ENCODE measurements at places on chromosomes 16 and 17.

DNA sequence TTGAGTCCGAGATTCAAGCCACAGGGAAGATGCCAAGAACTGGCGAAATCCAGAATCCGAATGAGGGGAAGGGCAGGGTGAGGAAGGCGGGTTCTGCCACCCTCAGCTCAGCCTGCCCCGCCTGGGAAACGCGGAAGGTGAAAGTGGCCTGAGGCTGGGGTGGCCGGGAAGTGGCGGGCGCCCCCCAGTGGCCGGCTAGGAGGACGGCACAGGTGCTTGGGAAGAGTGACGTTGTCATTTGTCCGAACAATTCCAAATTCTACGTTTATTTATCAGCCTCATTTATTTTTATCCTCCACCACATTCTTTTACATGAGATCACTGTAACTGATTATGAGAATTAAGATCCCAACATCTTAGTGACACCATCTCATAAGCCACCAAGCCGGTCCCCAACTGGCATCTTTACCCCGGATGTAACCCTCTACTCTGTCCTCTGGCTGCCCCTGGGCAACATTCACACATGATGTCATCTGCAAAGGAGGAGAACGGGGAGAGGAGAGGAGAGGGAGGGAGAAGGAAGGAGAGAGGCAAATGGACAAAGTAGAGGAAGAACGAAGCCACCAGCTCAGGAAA, 21.3 kb downstream of the SRCIN1 start:
- no peak for DNase-seq

DNA sequence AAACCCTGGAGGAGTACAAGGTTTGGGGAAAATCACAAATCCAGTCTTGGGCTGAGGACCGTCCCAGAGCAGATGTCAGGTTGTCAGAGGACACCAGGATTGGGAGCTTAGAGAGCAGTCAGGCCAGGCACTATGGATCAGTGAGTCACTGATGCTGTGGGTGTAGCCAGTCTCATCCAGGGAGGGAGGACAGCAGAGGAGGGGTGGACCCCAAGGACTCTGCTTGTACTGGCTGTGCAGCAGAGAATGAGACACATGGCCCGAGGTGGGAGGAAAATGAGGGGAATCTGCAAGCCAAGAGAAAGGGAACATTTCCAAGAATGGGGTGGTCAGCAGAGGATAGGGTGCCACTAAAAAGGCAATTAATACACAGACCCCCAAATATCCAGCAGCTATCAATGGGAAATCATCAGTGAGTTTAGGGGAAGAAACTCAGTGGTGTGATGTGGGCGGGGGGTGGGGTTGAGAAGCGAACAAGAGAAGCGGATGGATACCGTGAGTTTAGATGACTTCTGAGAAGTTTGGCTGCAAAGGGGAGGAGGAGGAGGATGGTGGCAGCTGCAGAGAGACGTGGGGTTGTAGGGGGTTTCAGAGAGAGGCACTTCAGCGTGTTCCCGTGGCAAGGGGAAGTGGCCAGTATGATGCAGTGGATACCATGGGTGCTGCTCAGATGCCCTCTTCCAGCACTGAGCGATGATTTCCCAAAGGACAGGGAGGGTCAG, 43.9 kb downstream of the ARHGAP27 start:
- DNase-seq = no peak

DNA sequence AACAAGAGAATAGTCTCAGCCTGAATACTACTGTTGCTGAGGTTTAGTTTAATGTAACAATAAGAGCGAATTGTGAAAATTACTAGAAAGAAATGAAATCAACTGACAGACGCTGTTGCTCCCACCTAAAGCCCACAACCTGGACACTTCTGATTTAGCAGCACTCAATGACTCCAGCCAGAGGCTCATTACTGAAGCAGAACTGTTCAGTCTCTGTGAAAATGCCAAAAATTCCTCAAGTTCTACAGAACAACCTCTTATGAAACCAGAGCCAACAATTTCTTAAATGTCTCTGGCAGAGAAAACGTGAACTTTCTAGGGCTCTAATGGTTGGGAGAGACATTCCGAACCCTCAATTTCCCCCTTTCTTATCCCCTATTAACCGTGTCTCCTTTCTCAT, 9.9 kb downstream of the PSME3IP1 start:
- DNase-seq = no peak

GRCh38 chr17:68570526-68570925, 30.6 kb downstream of the FAM20A start:
- DNase-seq = no peak

DNA sequence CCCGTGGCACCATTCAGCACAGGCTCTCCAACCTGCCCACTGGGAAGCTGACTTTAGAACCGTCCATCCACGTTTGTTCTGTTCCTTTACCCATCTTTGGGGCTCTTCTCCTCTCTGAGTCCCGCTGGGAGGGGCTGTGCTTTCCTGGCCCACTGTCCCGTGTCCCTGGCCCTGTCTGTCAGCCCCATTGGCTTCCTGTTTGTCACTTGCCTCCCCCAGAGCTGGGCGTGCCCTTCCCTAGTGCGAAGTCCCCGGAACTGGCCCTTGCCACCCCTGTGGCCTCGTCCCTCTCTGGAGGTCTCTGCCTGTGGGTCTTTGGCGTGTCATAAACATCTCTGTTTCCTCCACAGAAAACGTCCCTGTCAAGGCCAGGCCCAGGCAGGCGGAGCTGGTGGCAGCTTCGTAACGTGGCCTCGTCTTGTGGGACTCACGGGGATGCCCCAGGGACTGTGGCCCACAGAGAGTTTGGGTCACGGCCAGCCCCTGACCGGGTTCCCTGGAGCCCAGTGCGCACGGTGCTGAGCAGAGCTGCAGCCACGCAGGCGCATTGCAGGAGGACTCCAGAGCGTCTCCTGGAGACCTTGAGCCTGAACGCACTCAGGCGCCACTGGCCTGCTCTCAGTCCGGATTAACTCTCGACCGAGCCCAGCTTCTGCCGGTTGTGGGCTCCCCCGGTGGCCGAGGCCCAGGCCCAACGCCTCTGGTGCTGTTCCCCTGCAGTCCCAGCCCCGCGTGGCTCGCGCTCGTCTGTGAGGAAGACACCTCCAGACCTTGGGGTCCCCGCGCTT, 7.3 kb downstream of the CHMP6 start:
- no peak for DNase-seq

DNA sequence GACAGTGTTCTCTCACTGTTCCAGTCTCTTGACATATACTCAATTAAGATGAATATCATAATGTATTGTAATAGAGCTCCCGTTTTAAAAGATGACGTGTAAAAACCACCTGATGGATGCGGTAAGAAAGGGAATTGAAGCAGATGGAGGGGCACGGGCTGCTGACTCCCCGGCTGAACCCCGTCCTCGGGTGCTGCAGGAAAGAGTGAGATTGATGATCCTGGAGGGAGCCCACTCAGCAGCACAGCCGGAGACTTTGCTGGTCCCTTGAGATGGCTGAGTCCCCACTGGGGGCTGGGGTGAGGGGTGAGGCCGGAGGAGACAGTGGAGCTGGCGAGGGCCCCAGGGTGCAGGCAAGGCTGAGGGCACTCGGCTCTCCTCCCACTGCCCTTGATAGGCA, 217.4 kb downstream of the RPTOR start:
- DNase-seq = no peak

DNA sequence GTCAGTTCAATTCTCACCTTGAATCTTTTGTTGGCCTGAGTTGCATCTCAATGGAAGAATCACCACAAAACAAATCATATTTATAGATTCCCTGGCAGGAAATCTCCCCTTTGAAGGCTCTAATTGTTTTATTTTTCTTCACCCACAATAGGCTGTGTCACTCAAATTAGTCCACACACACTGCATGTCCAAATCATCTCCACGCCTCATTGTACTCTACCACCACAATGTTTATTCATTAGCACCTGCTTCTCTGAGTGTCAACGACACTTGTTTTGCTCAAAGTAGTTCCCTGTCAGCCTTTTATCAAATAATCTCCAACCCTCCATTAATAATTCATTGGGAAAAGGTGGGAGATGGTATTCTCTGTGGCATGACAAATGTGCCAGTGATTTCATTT, 164.3 kb downstream of the ABCC12 start:
- DNase-seq = no peak

DNA sequence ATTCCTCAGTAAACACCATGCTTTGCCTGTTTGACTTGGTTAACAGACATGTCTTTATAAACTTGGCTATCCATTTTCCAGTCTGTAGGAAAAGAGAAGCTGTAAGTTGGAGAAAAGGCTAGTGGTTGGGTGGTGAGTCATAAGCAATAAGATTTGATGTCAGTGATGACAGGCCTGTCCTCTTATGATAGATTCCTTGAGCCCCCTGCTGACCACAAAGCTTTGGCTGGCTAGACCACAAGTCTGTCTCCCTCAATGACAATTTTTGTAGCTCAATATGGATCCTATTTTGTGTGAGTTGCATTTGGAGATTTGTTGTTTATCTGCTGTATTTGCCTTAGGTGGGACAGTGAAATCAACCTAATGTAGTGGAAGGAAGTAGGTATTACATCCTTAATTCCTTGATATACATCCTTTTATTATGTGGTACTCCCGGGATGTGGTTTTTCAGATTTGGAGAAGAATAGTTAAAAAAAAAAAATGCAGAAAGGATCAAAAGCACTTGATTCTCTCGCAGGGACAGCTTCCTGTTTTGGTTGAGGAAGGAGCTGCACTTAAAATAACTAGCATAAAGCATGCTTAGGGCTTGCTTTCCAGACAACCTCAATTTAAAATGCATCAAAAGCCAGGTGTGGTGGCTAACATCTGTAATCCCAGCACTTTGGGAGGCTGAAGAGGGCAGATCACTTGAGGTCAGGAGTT, 67.4 kb downstream of the SIAH1 start:
- no peak for DNase-seq

DNA sequence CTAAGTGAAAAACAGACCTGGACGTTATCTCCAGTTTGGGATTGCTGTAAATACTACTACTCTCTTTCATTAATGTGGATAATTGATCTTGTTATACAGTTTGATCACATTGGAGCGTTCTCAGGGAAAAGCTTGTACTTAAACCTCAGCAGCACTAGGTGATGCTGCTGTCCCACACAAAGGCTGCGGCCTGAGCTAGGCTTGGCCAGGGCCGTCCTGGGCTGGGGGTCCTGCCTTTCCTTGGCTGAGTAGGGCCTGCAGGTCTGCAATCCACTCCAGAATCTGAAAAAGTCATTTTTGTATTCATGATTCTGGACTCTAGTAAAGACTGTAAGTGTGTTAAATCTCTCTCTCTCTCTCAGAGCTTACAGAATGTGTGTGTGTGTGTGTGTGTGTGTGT, 23.7 kb upstream of the PMFBP1 start:
- DNase-seq = no peak

- DNase-seq = no peak
Observed at GRCh38 chr17:19720210-19720475, 3.8 kb upstream of the SLC47A2 start.

- no peak for DNase-seq
Observed at GRCh38 chr17:35740997-35741931, 9.8 kb downstream of the RASL10B start.

DNA sequence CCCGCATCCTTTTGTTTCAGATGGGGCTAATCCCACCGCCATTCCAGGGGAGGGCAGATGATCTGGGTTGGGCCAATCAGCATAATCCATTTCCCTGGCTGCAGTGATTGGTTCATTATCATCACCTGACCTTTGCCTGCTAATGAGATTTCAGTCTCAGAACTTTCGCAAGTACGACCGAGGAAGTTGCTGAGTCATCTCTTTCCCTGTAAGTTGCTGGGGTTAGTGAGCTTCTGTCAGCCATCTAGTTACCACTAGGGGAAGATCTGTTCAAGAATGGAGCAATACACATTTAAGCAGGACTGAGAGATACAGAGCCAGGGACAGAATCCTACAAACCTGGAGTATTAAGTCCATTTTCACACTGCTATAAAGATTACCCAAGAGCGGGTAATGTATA, 65.3 kb upstream of the NUDT7 start:
- no peak for DNase-seq

DNA sequence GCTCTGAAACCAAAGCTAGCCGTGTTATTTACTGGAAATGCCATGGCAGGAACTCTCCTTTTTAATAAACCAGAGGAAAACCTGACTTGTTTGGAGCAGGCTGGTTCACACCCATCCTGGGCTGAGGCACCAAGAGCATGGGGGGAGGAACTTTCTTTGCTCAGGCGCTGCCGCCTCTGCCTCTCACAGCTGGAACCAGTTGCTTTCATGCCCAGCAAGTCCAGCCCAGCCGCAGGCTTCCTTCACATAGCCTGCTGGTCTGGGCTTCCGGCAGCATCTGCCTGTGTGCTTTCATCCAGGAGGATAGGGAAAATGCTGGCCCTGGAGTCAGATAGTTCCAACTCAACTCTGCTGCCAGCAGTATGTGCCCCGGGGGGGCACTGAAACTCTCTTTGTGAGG, 88.1 kb upstream of the ASIC2 start:
- no peak for DNase-seq

DNA sequence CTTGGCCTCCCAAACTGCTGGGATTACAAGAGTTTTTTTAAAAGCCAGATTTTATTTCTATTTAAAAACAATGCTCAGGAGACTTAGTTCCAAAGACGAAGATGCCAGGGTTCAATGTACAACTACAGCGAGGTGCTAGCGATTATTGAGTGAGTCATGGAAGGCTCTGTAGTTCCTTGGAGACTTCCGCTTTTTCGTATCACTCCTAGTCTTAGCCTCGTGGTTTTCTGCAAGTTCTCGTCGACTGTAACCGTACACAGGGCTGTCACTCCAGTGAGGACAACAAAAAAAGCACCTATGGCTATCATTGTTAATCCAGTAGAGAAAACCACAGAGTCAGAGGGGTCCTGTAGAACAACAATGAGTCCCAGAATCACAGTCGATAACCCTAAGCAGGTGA, 22.7 kb upstream of the ZC3H7A start:
- no peak for DNase-seq

GRCh38 chr17:42676424-42677011, at the start of gene PLEKHH3:
Gene PLEKHH3 (minus strand): TSS chr17:42676994. CDS start chr17:42676563, 431 bp downstream.
- no peak for DNase-seq

DNA sequence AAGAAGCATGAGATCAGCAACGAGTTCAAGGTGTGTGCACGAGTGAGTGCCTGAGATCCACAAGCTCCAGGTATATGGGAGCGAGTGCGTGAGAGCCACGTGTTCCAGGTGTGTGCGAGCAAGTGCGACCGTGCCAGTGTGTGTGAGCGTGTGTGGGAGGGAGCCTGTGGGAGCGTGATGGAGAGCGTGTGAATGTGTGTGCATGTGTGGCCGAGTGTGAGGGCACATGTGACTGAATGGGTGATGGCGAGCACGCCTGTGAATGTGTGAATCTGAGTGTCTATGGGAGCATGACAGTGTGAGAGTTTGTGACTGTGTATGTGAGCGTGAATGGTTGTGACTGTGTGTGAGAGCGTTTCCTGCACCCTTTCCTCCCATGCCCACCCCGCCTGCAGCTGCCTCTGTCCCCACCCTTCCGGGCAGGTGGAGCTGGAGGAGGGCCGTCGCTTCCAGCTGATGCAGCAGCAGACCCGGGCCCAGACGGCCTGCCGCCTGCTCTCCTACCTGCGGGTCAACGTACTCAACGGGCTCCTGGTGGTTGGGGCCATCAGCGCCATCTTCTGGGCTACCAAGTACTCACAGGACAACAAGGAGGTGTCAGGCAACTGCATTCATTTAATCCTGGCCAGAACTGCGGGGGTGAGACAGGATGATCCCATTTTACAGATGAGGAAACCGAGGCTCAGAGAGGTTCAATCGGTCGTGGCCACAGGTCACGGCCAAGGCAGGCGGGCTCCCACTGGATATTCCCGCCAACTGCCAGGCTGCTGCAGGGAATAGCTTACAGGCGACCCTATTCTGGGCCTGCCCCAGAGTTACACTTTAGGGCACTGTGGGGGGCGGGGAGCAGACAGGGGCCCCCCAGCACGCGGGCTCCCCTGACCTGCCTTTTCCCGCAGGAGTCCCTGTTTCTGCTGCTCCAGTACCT, 3.7 kb downstream of the TMC8 start:
- DNase-seq = no peak

Data from right lung (tissue), 10 donors.